ENCODE measurements at places on chromosomes 4 and X.

GRCh38 chr4:162356181-162356580 lies 192.4 kb upstream of the FSTL5 start:
- no peak for DNase-seq

DNA sequence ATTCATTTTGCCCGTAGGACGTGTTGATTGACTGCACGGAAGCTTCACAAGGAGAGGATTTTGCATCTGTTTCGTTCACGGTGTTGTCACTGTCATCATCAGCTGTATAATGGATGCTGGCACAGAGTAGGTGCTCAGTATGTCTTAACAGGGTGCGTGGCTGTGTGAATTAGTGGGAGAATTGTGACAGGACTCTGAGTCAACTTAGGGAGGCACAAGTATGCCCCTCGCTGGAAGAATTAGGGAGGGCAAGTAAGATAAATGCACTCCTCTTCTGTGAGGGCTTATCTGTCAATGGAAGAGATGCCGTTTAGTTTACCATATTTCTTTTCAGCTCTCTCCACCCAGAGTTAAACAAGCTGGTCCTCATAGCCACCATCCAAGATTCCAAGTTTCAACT lies 107.2 kb downstream of the TRIML1 start:
- no peak for DNase-seq

DNA sequence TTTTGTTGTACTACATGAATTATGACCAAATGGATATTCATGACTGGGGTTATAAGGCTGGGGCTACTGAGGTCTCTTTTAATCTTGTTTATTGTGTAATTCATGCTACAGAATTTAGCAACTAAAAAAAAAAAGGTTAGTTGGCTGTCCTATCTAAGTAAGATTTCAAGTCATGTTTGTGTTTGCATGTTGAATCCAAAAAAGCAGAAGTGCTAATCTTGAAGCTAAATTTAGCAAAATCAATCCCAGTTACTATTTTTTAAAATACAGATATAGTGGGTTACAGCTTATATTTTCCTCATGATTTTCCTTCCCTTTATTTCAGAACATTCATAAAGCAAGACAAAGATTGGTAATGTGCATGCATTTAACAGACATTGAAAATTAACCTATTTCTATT lies 19.4 kb downstream of the MTMR1 start:
- DNase-seq: no peak

- DNase-seq: no peak
These were observed 14.7 kb upstream of the CBR4 start for GRCh38 chr4:169024762-169025161.

DNA sequence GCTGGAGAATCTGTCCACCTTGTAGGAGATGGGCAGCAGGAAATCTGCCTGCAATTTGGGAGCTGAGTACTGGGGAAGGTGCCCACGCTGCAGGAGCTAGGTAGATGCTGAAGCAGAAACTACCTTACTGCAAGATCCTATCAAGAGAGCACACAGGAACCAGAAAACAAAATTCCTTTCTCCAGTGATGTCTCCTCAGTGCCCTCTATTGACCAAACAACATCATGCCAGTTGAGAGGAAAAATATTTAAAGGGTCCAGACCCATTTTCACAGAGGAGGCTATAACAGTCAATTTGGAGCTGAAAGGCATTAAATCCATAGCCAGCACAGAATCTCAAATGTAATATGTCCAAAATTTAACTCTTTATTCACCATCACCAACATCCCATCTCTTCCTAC lies 406.8 kb downstream of the SLITRK2 start:
- no peak for DNase-seq

DNA sequence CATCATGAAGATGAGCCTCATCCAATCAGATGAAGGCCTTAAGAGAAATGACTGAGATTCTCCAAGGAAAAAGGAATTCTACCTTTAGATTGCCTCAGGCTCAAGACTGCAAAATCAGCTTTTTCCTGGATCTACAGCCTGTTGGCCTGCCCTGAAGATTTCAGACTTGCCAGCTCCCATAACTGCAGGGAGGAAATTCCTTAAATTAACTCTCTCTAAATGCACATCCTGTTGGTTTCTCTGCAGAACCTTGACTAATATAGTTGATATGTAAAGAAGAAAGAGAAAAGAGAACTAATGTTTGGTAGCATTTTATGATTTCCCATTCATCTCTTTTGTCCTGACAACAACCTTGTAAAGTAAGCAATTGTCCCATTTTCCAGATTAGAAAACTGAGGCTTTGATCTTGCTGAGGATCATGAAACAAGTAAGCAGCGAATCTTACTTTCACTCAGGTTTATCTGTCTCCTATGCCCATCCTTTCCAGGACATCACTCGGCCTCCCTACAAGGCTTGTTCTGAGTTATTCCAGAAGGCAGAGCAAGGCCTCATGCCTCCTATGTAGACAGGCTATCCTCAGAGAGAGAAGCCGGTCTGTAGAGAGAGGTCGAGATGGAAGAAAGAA lies 115.0 kb upstream of the LDB2 start:
- DNase-seq: no peak
